Stimulated activated CD4-positive, alpha-beta T cell treated with anti-CD3 and anti-CD28 coated beads, TNF-alpha, amount 100 ng/mL, for 24 hours (primary cell): ENCODE measurements at places on chromosomes 2 and 18.

GRCh38 chr2:190765386-190766173, 115.0 kb upstream of the GLS start:
- DNase-seq, result no peak

DNA sequence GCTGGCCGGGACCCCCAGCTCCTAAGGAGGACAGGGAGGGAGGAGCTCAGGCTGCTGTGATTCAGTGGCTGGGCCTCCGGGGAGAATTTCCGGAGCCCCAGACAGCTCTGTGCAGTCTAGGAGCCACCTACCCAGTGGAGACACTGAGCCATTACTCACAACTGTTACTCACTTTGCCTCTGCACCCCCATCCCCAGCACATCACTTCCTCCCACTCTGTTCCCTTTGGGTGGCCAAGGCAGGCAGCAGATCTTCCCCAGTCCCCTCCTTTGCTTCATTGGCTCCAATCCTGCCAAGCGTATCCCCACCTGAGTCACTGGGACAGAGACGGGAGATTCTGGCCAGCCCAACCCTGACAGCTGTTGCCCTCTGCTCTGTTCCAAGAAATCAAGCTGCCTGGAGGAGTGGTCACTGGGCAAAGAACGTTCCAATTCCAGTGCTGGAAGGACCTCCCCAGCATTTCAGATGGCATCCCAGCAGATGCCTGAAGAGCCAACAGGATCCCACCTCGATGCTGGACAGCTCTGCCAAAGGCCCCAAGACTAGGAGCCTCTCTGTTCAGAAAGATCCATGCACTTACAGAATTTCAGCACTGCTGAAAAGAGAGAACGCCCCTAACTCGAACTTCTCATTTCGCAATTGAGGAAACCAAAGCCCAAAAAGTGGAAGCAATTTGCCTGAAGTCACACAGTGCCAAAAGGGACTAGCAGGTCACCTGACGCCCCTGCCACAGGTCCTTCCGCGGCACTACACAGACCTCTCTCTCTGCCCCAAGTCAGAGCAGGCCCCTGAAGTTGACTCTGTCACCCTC, 68.3 kb downstream of the TNS1 start:
- DNase-seq, result no peak

GRCh38 chr2:18797133-18797845, 207.9 kb upstream of the NT5C1B start:
- no peak for DNase-seq

GRCh38 chr2:136000502-136000901, 15.1 kb upstream of the DARS1 start:
- DNase-seq, result no peak

DNA sequence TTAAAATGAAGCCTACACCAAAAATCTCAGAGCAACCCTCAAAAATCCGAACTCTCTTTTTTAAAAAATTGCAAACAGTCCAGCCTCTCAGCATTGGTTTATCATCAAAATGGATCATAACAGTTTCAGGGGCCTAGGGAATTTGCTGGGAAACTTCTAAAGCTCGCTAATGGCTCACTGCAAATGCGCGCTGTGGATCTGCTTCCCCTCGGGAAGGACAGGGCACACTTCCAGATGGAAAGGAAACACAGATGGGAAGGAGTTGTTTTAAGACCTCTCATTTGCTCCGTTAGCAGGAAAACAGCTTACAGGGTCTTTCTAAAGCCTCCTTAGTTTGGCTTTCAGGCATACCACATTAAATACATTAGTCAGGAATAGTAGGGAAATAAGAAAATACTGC, 27.2 kb downstream of the FECH start:
- DNase-seq, result no peak

DNA sequence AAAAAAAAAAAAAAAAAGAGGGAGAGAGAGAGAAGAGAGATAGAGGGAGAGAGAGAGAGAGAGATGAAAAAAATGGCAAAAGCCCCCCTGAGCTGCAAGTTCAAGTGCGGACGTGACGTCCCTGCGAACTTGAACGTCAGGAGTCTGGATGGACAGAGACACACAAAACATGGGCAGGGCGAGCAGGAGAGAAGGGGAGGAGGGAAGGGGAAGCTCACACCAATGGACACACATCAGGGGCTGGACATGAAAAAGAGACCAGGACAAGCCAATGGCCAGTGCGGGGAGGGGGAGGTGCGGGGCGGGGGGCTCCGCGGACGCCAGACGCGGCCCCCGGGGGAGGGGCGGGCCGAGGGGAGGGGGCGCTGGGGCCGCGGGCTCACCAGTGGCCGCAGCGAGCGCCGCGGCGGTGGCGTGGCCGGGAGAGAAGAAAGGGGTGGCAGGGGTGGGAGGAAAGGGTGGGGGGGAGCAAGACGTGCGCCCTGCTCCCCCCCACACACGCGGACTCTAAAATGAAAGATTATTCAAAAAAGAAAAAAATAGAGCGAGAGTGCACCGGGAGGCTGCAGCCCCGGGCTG, at the start of gene BCL11A:
TSS of gene BCL11A (minus strand) at position 160 of the 579 bp plus-strand sequence. CDS start 384 bp downstream, outside the sequence.
- DNase-seq, result no peak

- DNase-seq, result no peak
Measured at GRCh38 chr2:165582409-165582808, 112.9 kb downstream of the CSRNP3 start.

GRCh38 chr18:5998907-5999306, 103.6 kb upstream of the TMEM200C start:
- no peak for DNase-seq

- DNase-seq, result no peak
Measured at GRCh38 chr18:26386002-26386401, 159.8 kb downstream of the TAF4B start.

DNA sequence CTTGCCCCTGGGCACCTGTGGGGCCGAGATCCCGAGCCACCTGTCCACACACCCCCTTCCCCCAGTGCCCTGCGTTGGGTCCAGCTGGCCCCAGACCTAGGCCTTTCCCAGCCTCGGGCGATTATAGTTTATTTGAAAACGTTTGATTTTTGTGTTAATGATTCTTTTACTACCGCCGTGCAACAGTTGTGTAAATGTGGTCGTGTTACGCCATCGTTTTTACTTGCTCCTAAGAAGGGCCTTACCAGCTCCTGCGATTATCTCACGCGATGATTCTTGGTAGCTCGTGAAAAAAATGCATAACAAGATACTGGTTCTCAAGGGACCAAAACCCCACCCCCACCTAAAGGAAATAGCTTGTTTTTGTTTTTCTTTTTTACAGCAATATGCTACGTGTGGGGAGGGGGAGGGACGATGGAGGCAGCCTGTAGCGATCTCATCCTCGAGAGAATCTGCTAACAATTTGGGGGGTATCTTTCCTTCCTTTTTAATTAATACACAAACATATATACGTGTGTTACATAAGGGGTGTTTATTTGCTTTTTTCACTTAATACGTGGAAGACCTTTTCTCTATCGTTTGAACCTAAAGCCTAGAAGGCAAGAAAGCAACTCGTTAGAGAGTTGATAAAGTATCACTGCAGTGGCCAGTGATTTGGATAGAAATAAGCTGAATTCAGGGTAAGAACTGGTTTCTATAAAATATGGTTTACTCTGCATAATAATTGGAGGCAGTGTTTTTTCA, 1.0 kb downstream of the ZDBF2 start:
- DNase-seq, result no peak

DNA sequence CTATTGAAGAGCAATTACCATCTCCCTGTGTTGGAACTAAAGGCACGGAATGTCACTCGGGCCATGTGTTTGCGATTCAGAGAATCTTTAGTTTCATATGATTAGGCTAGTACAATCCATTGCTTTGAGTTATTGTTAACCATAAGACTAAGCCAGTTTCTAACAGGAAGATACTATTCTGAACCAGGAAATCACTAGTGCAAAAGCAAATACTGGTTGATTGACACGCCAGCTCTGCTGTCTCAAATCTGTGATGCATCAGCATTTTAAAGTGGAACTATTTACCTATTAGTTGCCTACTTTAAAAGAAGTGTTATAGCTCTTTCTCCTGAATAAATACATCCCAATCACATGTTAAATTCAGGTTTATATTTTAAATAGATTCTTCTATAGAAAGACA, 61.9 kb downstream of the AFTPH start:
- no peak for DNase-seq

GRCh38 chr18:31954349-31954748, 11.4 kb upstream of the TRAPPC8 start:
- no peak for DNase-seq

DNA sequence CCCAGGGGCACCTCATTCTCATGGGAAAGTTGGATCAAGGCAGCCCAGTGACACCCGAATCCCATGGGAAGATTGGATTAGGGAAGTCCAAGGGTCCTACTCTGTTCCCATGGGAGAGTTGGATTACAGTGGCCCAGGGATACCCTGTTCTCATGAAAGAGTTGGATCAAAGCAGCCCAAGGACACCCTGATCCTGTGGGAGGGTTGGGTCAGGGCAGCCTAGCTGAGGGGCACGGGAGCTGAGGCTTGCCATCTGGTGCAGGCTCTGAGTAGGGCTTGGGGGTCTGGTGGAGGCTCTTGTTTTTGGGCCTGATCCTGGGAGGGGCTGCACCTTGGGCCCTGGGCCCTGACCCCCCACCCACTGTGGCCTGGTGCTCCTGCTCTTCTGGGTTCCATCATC, 87.1 kb downstream of the ACKR3 start:
- no peak for DNase-seq

DNA sequence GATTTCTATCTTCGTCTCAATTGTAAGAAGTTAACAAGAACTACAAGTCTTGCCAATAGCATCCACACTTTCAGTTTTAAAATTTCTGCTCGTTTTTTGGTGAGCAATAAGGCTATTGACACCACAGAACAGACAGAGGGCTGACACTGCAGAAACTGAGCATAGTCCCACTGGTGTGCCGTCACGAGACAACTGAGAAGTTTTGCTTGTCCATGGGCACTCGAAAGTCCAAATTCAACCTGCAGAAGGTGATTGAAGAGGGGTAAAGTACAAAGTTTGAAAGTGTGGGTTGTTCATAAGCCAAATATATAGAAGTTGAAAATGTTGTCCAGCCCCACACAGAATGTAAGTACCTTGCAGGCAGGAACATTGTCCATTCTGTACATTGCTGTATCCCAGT, 63.8 kb upstream of the SP3 start:
- DNase-seq, result no peak

GRCh38 chr2:45919711-45920111, 268.2 kb downstream of the PRKCE start:
- no peak for DNase-seq

DNA sequence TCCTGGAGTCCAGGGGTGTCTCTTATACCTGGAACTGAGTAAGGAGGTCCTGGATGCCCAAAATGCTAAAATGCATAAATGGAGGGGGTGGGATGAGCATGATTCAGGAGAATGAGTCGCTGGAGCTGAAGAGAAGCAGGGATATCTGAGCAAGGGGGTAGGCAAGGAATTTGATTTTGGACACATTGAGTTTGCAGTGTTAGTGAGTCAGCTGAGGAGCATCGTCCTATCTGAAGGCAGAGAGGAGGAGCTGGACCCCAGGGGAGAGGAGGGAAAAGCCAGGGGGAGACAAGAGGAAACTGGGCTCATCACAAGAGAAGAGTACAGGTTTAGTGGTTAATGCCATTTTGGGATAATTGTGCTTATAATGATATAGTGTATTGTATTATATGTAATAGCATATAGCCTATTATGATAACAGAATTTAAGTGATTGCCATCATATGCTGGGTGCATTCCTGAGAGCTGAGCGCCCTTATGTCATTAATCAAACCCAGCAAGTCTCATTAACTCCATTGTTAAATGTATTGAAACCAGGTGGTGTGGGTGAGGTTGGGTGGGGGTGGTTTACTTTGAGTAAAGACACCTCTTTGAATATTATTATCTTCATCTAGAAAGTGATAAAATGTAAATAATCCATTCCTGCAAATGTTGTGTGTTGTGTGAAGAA, 12.4 kb downstream of the EHD3 start:
- DNase-seq, result no peak

- no peak for DNase-seq
Measured at GRCh38 chr2:159793326-159793725, 4.7 kb downstream of the CD302 start.

DNA sequence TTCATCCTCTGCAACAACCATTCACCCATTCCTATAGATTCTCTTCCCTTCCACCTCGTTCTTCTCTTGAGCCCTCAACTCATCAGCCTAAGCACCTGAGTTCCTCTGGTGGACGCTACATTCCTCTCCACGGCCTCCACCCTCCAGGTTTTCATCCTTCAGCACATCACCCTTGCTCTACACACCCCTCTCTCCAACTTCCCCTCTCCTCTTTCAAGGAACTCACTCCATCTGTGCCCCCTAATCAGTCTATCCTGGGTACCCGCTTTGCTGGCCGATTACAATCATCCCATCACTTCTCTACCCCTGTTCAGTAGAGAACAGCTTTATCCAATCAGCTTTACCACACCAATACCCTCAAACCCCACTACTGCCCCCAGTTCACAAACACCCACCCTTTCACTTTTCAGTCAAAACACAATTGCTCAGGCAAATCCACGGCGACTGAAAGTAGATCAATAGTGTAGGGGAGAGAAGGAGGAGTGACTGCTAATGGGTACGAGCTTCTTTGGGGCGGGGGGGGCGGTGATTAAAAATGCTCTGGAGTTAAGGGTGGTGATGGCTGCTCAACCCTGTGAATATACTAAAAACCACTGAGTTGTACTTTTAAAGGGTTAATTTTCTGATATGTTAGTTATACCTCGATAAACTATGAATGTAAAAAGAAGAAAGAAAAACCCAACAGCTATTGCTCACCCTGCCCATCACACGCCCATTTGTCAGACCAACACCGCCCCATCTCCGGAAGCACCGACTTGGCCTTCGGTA, 857 bp downstream of the DYM start:
- DNase-seq, result no peak

DNA sequence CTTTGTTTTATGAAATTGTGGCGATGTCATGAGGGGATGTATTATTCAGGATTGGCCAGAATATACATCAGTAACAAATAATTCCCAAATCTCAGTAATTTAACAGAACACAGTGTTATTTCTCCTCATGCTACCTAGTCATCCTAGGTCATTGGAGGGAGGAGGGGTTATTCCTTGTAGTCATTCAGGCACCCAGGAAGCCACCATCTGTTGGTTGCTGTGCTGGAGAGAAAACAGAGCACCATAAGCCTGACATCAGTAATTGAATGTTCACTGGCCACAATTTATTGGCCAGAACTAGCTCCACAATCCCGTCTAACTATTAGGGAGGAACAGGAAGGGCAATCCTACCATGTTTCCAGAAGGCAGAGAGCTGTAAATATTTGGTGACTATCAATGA, 303.5 kb upstream of the CELF4 start:
- no peak for DNase-seq

DNA sequence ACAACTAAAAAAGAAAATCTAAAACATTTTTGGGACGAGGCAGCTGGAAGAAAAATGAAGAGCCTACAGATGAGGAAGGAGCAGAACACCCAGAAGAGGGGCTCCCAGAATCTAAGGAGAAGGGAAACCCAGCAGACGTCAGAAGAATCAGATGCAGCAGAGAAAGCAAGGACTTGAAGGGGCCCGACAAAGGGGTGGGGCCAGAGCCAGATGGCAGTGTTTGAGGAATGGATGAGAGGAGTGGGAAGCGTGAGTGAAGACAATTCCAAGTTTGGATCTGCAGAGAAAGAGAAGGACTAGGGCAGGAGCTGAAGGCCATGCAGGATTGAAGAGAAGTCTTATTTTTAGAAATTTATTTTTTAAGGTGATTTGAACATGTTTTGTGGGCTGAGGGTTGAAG, 19.3 kb downstream of the PTMA start:
- DNase-seq, result no peak
